ENCODE measurements at places on chromosomes 16 and 17.

GRCh38 chr17:7838090-7839075 is 4.4 kb downstream of the KDM6B start:
- DNase-seq: no peak

DNA sequence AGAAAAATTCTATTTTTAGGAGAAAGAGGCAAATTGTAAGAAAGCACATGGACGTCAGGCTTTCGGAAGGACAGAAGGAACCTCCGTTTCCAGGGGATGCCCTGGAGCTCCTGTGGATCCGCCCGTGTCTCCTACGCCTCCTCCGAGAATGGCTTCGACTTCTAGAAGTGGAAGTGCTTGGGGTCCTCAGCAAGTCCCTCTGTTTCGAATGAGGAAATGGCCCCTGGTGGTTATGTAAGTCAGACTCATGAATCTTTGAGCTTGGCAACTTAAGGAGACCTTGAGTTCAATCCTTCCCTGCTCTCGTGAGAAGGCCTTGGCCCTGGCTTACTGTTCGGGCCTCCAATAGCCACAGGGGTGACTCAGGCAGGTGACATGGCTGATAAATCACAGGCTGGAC is 38.9 kb downstream of the COX4I1 start:
- no peak for DNase-seq

DNA sequence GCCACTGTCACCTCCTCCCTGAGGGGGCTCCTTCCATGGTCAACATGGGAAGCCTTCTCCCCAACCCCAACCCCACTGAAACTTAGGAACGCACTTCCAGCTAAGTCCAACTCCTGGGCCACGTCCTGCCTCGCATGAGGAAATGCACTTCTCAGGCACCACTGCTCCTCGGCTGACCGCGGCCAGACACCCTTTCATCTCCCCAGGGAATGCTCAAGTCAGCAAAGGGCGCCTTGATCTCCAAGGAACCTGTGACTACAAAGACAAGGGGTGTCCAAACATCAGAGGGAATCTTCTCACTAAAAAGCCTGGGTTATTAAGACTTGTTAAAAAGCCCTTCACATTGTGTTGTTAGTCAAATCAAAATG is 124.9 kb upstream of the HSBP1 start:
- no peak for DNase-seq

DNA sequence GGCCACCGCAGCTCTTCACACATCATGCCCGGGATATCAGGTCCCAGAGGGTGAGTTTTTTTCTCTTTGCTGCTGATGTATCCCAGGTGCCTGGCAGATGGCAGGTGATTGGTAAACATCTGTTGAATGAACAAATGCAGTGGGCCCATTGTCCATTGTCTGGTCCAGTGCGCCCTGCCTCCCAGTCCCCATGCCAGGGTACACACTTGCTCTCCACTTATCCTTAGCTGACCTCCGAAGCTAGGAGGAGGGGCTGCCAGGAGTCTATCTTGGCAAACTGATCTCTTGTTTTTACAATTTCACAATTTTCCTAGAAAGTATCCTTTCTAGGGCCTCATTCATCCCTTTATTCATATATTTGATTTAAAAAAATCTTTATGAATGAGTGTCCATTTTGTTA is 196.0 kb downstream of the RAB11FIP4 start:
- no peak for DNase-seq

DNA sequence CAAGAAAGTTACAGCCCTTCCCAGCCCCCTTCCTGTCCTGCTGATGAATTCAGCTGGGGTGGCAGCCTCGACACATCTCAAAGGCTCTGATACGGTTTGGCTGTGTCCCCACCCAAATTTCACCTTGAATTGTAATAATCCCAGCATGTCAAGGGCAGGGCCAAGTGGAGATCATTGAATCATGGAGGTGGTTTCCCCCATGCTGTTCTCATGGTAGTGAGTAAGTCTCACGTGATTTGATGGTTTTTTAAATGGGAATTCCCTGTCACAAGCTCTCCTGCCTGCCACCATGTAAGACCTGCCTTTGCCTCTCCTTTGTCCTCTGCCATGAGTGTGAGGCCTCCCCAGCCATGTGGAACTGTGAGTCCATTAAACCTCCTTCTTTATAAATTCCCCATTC is 163.2 kb upstream of the FOXF1 start:
- no peak for DNase-seq

DNA sequence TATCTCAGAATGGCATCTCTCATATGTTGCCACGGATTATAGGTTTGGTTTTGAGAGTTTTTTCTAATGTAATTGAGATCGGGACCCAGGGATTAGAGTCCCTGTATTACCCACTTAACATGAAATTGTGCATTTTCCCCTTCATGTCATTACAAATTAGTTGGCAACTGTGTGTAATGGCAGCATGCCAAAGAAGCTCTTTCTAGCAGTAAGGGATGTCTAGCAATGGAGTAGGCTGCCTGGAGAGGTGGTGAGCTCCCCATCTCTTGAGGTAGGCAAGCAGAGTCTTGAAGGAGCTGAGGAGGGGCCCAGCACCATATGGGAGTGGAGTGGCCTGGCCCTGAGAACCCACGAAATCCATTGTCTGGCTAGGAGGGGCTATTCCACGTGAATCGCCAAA is 10.0 kb upstream of the KATNB1 start:
- no peak for DNase-seq

- no peak for DNase-seq
Measured at GRCh38 chr16:16143931-16144330, 79.4 kb downstream of the ABCC6 start.

DNA sequence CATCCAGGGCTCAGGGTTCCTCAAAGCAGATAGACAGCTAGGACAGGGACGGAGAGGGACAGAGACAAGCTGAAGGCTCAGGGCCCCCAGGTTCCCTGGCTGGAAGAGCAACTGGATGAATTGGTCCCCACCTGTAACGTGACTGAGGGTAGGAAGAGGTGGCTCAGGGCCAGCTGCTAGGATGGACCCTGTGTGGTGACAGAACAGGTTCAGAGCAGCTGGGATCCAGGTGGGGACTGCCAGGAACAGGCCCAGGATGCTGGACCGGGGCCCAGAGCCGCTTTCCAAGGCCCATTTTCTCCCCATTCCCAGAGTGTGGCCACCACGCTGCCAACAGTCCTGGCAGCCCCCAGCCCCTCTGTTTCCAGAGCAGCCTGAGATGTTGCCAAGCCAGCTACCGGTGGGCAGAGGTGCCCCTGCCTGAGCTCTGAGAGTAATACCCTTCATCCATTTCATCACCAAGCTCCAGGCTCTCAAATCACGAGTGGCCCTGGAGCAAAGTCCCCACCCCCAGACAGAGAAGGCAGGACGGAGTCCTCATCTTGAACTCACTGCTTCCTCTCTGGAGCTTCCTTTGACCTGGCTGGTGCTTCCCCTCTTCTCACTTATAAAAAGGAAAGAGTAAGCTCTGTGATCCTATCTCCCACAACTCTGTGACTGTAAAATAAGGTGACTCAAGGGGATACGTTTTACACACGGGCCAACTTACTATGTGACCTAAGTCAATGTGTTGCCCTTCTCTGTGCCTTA is 79.6 kb downstream of the TMEM132E start:
- DNase-seq: no peak

DNA sequence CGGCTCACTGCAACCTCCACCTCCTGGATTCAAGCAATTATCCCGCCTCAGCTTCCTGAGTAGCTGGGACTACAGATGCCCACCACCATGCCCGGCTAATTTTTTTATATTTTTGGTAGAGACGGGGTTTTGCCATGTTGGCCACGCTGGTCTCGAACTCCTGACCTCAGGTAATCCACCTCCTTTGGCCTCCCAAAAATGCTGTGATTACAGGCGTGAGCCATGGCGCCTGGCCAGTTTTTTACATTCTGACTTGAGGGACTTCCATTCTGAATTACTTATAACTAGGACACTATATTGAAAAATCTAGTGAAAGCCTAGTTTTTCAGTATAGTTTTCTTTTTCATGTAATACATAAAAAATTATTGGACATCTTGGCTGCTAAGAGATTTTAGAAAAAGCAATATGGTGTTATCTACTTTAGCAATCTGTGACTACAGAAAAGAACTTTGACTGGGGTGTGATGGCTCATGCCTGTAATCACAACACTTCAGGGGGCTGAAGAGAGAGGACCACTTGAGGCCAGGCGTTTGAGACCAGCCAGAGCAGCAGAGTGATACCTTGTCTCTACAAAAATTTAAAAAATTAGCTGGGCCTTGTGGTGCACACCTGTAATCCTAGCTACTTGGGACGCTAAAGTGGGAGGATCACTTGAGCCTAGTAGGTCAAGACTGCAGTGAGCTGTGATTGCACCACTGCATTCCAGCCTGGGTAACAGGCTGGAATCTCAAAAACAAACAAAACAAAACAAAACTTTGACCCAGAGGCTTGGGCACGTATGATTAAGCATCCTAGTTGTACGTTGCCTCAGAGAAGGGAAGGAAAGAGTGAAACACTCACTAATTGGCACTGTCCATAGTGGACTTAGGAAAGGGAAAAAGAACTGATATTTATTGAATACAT is 26.8 kb upstream of the GOSR1 start:
- no peak for DNase-seq
